Calu3 (cell line): ENCODE measurements at places on chromosomes 13 and 19.

DNA sequence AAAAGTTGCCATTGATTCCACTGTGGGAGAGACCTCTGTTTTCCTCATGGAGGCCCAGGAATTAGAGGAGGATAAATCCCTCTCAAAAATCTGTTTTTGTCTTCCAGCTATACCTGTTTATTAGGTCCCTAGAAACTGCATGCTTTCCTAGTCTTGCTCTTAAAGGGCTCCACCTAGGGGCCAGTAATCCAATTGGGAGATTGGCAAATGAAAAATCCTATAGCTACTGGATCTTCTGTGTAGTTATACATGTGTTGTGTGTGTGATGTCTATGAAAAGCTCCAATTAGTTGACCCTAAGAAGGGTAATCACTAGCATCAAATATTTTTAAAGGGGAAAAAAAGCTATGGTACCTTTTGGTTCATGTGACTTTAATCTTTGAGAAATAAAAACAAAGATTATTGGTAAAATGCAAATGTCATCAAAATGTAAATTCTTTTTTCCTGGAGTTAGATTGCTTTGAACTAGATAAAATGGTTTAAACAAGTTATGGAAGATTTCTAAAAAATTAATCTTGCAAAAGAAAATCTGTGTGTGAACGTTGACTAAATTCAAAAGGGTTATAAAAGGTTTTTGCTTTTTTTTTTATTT is 63.4 kb upstream of the C1QTNF9B start:
- DNase-seq: peak; percentile 54

DNA sequence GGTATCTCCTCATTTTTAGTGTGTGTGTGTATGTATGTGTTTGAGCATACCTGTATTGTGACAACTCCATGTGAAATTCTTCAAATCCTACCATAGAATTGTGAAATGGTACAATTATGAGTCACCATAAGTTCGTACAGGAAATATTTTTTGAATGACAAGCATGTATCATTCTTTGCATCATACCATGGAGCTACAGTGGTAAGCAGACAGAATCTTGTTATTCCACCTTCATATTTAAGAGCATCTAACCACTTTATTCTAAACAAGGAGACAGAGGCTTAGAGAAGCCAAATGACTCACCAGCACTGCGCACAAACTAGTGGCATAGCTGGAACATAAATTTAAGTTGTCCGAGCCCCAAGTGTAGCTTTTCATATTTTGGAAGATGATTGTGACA is 4.5 kb upstream of the EPSTI1 start:
- no peak for DNase-seq

DNA sequence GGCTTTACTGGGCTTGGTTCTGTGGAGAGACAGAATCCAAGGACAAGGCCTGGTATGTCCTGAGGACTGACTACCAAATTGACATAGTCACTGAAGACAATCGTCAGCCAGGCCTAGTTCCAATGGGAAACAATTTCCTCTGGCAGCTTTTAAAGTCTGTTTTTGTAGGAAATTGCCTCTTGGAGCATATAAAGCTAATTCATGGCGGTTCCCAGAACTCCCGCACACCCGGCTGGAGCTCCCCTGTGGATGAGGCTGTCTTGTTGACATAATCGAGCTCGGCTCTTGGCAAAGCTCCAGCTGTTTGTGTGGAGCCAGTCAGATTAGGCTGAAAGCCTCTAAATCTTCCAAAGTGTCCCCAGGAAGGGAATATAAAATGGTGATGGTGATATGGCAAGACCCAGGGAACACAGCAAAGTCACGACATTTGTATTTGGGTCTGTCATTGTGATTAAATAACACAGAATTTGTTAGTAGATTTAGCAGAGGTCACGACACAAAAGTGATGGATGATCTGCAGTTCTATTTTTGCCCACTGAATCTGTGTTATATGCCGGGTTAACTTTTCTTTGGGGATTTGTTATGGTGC is 395.0 kb downstream of the PCDH9 start:
- peak; percentile 2 for DNase-seq

GRCh38 chr19:47729799-47730520 is 15.4 kb upstream of the NOP53 start:
- peak; percentile 96 for DNase-seq

DNA sequence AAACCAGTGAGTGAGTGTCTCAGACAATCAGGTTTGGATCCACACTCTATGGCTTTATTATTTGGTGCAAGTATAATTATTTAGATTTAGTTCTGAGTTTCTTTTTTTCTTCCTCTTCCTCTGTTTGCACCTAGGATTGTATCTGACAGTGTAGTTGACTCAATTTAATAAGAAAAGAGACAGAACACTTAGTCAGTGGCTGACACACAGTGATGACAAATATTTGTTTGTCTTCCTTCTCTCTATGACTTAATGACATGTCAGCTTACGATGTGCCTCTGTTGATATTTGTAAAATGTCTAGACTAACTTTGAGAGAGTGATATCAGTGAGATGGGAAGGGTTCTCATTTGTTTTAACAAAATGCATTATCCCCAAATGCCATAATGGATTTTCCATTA is 129.5 kb upstream of the SLC10A2 start:
- no peak for DNase-seq

- peak; percentile 24 for DNase-seq
Observed at GRCh38 chr19:17248011-17248776, 2.5 kb upstream of the NR2F6 start.

DNA sequence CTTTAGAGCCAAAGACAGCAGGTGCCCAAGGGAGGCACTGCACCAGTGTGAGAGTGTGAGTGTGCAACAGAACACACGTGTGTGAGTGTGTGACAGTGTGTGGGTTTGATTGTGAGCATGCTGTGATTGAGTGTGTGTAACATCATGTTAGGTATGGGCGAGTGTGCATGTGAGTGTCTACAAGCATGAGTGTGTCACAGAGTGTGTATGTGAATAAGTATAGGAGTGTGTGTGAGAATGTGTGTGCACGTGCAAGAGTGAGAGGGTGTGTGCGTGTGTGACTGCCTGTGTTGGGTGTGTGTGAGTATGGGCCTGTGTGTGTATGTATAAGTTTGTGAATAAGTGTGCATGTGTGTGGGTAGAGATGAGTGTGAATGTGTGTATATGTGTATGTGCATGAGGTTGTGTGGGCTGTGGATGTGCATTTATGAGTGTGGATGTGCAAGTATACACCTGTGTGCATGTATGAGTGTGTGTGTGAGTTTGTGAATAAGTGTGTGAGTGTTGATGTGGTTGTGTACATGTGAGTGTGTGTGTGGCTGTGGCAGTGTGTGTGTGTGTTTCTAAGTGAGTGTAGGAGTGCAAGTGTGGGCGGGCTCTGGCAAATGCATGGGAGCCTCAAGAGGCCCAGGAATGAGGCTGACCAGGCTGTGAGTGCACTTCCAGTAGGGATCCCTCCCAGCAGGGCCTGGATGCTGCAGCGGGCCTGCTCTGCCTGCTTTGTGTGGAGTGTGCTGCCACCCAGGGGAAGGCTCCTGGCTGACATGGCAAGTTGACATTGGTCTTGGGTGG is 198.4 kb downstream of the COL4A1 start:
- DNase-seq: peak; percentile 60

- no peak for DNase-seq
Observed at GRCh38 chr13:98598043-98598442, 21.1 kb upstream of the STK24 start.
